Stimulated activated CD4-positive, alpha-beta T cell treated with anti-CD3 and anti-CD28 coated beads, Interleukin-2, amount 100 ng/mL, for 48 hours (primary cell): ENCODE measurements at places on chromosomes 13 and 19.

DNA sequence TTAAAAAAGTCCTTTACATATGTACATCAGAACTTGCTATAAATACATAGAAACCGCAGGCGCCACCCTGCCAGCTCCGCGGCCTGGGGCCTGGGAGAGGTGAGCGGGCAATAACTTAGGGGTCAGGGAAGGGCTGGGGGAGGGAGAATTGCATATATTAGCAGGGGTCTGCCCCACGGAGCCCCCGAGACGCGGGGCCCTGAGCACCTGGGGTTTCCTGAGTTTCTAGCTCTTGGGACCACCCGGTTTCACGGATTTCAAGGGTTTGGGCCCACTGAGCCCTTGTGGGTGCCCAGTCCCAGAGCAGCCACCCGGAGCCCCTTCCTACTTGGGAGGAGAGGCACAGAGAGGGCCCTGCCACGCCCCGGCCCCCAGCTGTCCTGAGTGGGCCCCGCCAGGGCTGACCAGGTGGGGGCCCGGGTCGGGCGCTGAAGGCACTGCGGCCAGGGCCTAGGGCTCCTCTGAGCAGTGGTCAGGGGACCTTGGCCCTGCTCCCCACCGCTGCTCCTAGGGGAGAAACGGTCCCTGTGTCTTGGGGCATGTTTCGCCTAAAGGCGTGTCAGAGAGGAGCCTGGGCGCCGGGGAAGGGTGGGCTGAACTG, 4.0 kb downstream of the GPX4 start:
- no peak for DNase-seq

GRCh38 chr13:59745392-59745788, 418.3 kb downstream of the DIAPH3 start:
- no peak for DNase-seq

DNA sequence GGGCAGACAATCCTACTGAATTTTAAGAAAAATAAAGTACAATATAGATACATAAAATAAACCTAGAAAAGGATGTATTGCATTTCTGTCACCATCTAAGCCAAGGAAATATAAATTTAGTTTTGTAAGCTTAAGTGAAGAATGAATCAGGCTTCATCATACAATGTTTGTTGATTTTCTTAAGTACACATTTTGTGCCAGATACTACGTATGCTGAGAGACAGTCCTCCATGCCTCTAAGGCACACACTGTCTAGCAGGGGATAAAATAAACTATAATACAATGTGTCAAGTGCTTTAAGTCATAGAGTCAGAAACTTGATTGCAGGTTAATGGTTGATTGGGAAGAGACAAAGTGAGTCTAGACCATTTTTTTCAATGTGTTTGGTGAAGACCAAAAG, 465.7 kb downstream of the TBC1D4 start:
- no peak for DNase-seq

DNA sequence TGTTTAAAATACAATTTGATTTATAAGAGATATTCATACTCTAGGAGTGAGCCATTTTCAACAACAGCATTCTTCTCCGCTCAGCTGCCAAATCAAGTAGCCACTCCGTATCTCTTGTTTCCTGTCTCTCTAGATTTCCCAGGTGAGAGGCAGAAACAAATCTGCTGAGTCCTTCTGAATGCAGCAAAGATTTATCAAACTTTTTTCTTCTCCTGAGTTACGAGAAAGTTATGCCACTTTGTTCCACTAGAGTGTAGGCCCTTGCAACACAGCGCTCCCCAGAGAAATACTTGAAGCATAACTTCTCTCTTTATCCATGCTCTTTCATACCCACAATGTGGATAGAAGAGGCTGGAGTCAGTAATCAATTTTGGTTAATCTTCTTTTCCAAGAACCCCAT, 1960.8 kb downstream of the OLFM4 start:
- no peak for DNase-seq

- DNase-seq: no peak
Observed at GRCh38 chr13:81577601-81578195, 1236.8 kb upstream of the SPRY2 start.

- no peak for DNase-seq
Observed at GRCh38 chr19:4891066-4891465, 11.6 kb downstream of the ARRDC5 start.

DNA sequence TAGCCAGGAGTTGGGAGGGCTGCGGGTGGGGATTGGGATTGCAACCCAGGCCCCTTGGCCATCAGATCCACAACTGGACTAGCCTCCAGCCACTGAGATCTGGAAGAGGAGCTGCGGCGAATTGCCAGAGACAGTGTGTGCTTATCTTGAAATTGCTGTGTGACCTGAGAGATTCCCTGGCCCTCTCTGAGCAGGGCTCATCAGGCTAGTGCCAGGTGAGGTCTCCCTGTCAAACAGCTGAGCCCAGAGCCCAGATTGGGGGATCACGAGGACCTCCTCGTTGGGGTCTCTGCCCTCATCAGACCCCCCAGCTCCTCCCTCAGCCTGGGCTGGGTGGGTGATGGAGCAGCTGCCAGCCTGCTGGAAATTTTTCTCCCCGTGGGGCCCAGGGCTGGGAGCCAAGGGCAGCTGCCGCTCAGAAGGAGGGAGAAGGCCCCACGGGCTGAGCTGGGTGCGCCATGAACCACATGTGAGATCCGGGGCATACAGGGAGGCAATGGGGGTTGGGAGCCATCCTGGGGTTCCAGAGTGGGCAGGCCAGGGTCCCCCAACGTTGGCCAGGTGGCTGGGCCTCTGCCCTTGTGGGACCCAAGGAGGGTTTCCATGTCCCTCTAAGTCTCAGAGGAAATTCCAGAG, 7.2 kb downstream of the FUT5 start:
- DNase-seq: no peak

DNA sequence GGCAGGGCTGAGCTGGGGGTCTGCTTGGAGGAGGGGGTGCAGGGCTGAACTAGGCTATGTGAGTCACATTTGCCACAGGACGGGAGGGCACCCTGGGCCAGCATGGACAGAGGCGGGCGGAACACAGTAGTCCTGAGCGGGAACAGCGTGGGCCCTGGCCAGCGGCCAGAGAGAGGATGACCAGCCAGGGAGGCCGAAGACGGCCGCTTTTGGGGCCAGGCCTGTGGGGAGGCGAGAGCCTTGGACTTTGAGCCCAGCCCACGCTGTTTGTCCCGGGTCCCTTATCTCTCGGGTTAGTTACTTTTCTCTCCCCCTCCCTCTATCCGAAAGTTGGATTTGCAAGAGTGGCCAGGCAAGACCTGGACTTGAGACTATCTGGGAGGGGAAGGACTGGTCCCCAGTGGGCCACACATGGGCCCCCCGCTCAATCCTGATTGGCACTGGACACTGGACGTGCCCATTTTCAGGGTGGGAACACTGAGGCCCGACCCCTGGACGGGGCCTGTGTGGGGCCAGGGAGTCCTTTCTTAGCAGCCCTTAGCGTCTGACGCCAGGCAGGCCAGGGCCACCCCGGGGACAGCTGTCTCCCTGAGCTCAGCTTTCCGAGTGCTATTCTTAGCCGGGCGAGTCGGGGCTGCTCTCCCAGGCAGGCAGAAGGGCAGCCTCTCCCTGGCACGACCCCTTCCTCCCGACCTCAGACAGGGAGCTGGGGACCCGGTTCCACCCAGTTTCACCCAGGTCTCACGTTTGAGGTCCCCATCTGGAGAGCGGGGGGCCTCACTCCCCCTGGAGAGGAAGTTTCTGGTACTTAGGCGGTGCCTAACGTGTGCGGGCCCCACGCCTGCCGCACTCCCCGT, 833 bp downstream of the GAMT start:
- no peak for DNase-seq

- DNase-seq: no peak
Observed at GRCh38 chr19:29292153-29292552, 79.2 kb upstream of the UQCRFS1 start.

- no peak for DNase-seq
Observed at GRCh38 chr13:99844421-99844820, 127.1 kb downstream of the ZIC5 start.

DNA sequence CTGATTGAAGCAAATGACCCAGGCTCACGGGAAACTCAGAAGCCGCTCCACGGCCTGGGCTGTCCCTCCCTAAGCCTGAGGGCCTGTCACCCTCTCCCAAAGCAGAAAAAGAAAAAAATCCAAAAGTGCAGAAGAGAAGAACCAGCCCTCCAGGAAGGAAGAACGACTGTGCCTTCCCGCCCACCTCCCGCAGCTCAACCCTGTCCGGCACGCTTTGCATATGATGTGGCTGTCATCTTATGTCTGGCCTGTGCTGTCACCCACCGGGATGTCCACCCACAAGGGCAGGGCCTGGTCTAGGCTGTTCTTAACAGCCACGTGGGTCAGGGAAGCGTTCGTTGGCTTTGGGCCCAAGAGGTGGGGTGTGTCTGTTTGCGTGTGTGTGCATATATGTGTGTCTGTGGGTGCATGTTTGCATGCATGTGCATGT, 13.7 kb downstream of the ZBTB7A start:
- DNase-seq: no peak

DNA sequence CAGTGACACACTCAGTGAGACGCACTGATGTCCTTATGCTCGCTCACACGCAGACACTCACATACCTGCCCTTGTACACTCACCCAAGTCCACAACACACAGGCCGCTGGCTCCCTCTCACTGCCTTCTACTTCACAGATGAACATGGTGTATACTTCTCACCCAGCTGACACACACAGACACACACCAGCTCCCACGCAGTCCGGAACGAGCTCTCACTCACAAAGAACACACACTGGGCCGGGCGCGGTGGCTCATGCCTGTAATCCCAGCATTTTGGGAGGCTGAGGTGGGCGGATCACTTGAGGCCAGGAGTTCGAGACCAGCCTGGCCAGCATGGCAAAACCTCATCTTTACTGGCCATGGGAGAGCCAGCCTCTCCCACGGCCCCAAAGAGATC, 31.6 kb downstream of the CCL25 start:
- no peak for DNase-seq

- DNase-seq: peak; percentile 65
Observed at GRCh38 chr19:42433503-42434260, 6.5 kb upstream of the LIPE start.

GRCh38 chr13:33017323-33017929, 1.2 kb downstream of the KL start:
- no peak for DNase-seq

GRCh38 chr13:112710855-112711527, 21.2 kb downstream of the ATP11A start:
- DNase-seq: no peak

DNA sequence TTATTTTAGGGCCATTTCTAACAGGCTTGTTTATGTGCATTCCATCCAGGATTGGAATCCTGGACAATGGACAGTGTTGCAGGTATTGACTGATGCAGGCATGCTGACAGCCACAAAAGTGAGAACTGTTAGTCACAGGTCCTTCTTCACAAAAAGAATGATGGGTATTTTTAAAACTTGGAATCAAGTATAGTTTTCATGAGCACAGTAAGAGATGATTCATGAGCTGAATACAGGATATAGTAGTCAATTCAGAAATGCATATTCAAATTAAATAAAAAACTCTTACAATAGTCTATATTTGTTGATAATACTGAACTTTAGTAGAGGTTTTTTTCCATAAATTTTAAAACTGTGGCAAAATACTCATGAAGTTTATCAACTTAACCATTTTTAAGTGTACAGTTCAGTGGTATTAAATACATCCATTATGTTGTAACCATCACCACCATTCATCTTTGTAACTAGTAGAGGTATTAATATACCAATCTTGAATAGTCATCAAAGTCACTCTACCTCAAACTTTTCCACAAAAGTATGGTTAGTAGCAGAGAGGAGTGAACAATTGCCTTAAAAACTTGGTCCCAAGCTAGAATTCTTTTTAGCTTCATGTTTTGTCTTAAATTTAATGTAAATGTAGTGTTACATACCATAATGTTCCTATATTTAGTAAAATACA, 79.5 kb downstream of the KCNRG start:
- no peak for DNase-seq

DNA sequence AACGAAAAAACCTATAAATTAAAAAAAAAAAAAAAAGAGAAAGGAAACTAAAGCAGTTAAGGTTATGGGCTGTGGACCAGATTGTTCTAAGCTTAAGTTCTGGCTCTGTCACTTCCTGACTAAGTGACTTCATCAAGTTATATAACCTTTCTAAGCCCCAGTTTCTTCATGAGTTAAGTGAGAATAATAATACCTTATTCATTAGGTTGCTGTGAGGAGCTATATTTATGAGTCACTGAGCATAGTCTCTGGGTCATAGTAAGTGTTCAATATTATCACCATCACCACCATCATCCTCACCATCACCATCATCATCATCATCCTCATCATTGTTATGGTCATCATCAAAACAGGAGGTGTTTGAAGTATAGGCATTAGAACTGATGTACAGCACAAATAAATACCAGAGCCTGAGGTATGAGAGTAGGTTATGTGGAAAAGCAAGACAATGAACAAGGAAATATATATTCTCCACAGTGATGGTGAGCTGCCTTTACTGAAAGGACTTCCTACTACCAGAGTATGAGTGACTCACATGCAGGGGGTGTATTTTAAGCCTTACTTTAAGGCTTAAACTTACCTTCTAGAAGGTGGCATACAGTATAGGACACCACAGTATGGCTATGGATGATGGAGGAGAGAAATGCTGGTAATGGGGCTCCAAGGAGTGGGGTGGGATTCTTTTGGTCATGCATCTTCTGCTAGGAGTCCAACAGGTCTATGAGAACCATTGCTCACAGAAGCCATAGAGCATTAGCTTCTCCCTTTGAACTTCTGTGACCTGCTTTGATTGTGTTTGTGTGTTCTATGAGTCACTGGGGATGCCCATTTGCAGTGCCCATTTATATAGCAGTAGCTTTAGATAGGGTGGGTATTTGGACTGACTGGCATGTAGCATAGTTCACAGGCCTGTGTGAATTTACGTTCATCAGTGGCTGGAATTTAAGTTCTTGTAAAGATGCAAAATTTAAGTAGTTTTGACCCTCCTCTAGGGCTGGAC, 104.4 kb downstream of the KLF5 start:
- no peak for DNase-seq

GRCh38 chr13:102020611-102021216, 381.1 kb downstream of the FGF14 start:
- DNase-seq: no peak

DNA sequence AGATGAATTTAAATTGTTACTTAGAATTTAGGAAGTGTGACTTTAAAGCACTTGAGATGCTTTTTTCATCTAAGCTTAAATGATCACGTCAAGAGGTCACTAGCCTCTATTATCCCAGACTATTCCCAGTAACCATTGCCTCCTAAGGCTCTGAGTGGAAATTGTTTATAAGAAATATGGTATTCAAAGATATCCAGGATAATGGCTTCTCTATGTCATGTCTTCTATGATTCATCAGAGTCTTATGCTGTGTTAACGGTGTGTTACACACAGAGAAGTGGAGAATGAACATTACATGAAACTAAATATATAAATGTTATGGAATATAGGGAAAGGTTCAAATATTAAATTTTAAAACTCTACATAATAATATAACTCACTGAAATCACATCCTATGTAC, 79.8 kb upstream of the NBEA start:
- no peak for DNase-seq

GRCh38 chr19:53942001-53942786, 20.5 kb upstream of the CACNG8 start:
- DNase-seq: no peak

- DNase-seq: peak; percentile 26
Observed at GRCh38 chr13:91017031-91017668, 330.3 kb upstream of the MIR17HG start.

- no peak for DNase-seq
Observed at GRCh38 chr13:24854311-24854710, 90.3 kb downstream of the RNF17 start.

GRCh38 chr13:92225861-92226260, 827.4 kb downstream of the GPC5 start:
- DNase-seq: no peak

GRCh38 chr19:34288381-34288780, 34.0 kb downstream of the GARRE1 start:
- no peak for DNase-seq

- no peak for DNase-seq
Observed at GRCh38 chr13:69194130-69194529, 913.5 kb upstream of the ATXN8OS start.

- no peak for DNase-seq
Observed at GRCh38 chr13:23385931-23386330, 47.6 kb downstream of the SACS start.
